ENCODE measurements at places on chromosomes 3 and 15.

- no peak for DNase-seq
Observed at GRCh38 chr3:112681822-112682325, 40.9 kb upstream of the CCDC80 start.

DNA sequence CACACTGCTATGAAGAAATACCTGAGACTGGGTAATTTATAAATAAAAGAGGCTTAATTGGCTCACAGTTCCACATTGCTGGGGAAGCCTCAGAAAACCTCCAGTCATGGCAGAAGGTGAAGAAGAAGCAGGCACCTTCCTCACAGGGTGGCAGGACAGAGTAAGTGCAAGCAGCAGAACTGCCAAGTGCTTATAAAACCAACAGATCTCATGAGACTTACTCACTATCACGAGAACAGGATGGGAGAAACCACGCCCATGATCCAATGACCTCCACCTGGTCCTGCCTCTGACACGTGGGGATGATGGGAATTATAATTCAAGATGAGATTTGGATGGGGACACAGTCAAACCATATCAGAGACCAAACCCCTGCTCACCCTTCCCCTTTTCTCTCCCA is 75.0 kb downstream of the TRIM69 start:
- DNase-seq = no peak

DNA sequence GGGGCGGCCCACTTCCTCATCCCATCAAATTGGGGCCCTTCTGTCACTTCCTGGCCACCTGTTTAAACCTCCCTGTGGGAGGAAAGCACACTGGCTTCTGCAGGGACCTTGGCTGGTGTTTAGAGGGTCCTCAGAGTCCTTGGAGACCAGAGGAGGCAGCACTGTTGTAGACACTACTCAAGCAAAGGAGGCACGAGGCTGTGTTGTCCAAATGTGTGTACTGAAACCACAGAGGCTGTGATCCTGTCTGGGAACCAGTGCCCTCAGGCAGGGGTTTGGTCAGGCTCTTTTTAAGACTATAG is 12.4 kb upstream of the SEC13 start:
- DNase-seq = no peak

DNA sequence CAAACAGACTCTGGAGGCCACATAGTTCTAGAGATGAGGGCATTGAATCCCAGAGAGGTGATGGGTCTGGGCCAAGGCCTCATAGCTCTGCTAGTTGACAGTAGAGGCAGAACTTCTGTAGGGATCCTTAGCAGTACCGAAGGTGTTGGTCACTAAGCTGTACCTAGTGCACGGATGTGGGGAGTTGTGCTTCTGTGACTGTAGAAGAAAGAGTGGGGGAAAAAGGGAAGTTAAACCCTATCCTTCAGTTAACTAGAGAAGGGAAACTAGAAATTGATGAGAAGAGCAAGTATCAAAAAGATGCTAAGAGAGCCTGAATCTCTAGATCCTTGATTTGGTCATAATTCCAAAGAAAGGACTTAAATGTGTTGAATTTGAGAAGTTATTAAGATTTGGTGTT is 186.7 kb downstream of the NFKBIZ start:
- DNase-seq = no peak

DNA sequence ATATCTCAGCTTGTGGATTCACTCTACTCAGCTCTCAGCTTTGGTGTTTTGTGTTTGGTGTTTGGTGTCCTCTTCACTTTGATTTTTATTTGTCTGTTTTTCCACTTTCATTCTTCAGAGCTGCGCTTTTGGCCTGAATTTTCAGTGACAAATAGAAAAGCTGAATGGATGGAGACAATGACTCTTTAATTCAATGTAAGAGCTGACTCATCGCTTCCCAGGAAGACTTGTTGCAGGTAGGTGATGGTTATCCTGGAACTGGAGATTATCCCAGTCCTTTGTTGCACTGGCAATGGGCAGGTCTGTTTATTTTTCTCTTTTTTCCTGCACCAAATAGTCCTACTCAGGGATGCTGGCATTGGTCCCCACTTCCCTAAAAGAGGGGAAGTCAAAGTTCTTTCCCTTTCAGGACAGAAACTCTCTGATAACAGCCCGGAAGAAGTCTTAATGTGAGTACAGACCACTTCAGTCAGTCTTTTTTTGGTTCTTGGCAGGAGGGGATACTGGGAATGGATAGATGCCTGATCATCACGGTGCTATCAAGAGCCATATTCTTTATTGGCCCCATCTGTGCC is 12.4 kb upstream of the AEN start:
- DNase-seq = no peak

- DNase-seq = no peak
Observed at GRCh38 chr15:81085213-81085612, 48.9 kb upstream of the CFAP161 start.

DNA sequence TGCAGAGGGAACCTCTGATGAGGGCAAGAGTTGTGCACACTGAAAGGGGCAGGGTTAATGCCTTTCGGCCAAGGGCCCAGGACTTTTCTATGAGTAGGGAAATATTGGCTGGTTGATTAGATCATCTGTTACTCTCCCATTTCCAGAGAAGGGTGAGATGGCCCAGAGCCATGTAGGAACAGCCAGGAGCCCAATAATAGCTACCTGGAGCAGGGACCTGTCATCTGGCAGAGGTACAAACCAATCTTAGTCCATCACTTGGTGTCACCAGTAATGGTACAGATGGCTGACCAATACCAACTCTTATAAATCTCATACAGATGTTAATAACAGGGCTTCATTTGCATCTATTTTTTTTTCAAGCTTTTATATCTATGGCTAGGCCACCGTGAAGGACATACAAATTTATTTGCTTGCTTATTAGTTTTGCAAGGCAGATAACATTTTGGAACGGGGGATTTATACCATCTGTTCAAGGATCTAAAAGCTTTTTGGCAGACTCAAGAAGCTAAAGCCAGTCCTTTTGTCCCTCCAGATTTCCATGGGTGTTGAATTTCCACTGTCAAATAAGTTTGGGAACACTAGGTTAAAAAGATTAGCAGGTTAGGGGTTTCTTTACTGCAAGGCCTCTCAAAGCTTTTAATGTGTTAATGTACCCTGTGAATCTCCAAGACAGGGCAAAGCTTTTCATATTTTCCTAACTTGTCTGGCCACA is 79.3 kb downstream of the TNIK start:
- no peak for DNase-seq

DNA sequence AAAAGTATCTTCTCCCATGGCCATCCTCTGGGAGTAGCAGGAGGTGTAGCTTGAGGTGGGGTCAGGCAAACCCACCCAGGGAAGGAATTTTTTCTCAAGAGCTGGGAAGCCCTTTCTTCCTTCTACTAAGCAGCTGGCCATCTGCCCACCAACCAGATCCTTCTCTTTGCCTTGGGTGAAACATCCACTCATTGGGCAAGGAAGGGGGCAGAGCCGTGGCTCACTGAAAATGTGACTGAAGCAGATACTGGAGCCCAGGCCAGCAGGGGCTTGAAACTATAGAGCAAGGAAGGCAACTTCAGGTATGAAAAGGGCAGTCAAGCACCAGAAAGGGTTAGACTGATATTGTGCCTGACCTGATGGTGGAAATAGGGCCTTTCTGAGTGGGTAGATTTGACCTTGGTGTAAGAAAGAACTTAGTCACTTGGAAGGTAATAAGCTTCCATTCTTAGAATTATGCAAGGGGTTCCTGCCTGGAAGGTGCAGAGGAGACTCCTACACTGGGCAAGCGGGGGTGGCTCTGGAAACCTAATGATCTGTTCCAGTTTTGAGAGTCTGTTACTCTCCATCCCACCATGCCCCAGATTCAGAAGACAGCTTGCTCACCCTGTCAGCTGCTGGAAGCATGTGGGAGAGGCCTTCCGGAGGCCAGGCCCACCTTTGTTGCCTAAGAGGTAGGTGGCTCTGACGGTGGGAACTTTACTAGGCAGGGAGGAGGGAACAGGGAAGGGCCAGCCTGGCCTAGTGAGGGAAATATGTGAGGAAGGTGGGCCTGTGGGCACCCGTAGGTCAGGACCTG is 22.0 kb upstream of the PLA2G4E start:
- no peak for DNase-seq

DNA sequence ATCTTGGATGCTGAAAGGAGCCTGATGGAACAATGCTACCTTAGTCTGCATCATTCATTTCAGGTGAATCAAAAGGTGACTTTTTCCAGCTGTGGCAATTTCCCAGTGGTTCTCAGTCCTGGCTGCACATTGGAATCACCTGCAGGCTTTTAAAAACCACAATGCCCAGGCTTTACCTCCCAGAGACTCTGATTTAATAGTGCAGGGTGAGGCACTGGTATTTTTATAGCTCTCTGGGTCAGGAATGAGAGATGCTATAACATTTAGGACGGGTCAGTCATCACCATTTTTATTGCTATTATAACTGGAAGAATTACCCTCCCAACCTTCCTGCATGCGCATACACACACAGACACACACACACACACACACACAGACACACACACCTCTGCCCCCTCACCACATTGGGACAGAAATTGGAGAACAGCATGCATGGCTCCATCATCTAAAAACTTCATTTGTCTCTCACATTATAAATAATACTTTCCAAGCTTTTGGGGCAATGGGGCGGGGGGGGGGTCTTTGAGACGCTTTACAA is 41.1 kb downstream of the LARP6 start:
- DNase-seq = no peak

- DNase-seq = no peak
Observed at GRCh38 chr15:99413955-99414754, 151.6 kb upstream of the MEF2A start.

GRCh38 chr3:55655544-55655943 is 168.4 kb upstream of the WNT5A start:
- DNase-seq = no peak

GRCh38 chr3:43748179-43748578 is 57.4 kb downstream of the ABHD5 start:
- no peak for DNase-seq

- no peak for DNase-seq
Observed at GRCh38 chr3:25817107-25817506, 27.2 kb downstream of the OXSM start.

DNA sequence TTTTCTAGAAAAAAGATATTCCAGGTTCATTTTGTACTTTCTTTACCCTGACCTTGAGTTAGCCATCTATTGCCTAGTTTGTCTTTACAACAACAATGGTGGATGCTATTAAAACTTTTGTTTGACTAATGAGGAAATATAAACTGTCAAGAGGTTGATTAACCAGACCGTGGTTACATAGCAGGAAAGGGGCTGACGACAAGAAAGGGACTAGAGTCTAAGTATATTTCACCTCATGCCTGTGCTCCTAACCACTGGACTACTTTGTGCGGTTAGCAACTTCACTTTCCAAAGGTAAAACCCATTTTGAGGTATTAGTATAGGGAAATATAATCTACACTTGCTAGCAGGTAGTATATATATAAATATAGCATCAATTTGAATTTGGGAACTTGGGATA is 327.1 kb downstream of the SATB1 start:
- no peak for DNase-seq

DNA sequence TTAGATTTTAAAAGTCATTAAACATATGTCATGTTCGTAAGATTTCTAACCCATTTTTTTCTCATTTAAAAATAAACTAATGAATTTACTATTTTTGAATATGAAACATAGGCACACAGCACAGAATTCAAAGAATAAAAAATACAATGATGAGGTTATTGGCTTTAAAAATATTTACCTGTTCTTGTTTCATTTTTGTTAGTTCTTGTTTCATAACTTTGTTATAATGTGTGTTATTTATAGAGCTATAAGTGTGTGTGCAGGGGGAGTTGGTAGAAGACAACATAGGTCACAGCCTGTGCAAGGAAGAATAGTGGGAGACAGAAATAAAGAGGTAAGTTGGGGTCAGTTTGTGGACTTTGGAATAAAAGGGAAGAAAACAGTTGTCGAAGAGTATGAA is 30.8 kb upstream of the NRROS start:
- no peak for DNase-seq

GRCh38 chr15:68594533-68595259 is 15.9 kb downstream of the CORO2B start:
- no peak for DNase-seq

GRCh38 chr3:63050548-63051177 is 175.4 kb upstream of the CADPS start:
- no peak for DNase-seq

- DNase-seq = no peak
Observed at GRCh38 chr3:187919544-187919943, 174.3 kb upstream of the BCL6 start.

DNA sequence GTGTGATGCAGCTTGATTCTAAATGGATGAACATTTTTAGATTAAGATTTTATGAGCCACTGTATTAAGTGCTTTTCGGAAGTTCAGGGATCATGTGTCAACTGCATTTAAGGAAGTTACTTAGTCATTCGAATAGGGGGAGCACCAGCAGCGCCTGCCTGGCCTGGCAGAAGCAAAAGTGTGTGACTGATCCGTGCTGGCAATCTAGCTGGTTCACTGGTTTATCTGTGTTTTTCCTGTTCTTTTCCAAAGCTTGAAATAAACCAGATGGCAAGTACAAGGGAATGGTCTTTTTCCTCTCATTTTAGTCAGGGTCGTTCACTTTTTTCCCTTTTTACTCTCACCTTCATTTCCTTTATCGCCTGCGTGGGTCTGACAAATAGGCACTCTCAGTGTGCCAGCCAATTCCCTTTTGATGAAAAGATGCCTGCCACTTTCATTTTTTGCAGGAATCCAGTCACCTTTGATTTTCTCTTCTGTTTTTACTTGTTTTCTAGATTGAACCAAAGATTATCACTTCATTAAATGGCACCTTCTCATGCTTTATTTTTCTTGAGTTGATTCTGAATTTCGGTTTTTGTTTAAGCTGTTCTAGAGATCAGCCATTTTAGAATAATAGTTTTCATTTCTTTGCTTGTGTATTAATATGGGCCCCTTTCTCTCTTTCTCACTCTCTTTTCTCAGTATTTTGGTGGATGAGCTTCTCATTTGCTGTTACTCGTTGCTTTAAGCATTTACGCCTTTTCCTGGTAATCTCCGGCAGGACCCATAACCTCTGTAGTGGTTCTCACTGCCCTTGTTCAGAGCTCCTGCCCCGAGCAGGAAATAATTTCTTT is 2.8 kb downstream of the ABHD2 start:
- DNase-seq = no peak

DNA sequence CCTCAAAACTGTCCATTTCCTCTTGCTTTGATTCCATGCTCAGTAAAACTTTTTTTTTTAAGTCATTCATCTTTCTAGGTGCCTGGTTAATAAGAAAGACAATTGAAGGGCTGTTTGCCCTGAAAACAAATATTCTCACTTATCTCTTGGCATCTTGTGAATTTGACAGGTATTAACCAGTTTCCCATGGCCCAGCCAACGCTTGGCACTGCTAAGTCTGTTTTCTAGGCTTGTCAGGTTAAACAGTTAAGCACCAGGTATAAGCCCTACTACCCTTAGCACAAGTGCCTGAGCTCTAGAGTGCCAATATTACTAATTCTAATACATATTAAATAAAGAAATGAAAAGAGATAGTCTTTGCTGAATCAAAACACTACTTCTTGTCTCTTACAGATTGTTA is 36.3 kb downstream of the PXK start:
- DNase-seq = no peak

GRCh38 chr3:36765104-36765503 is 751 bp upstream of the DCLK3 start:
- no peak for DNase-seq

GRCh38 chr3:193791041-193792032 is 198.3 kb downstream of the OPA1 start:
- no peak for DNase-seq
